ENCODE measurements at places on chromosomes 5 and 9. TPM values are rescaled to one million over a fixed set of nuclear protein-coding genes. Genes with fewer than 3 reads are reported as not detected.
A peak's percentile ranks its signal among the peaks of the same experiment; 100 is the strongest.

FGFR4 gene
- 29.3 TPM for total RNA-seq

ANKRD34B gene
- not detected for total RNA-seq

PCDHB5 gene
- 0.63 TPM for total RNA-seq

PBX3 gene
- total RNA-seq = 38.1 TPM

CENPH gene
- 58.3 TPM for total RNA-seq

ACOT12 gene
- total RNA-seq = not detected

TSSK1B gene
- 0.52 TPM for total RNA-seq

DMRTA1 gene
- 2.4 TPM for total RNA-seq

BRD8 gene
- 60.0 TPM for total RNA-seq

ELOVL7 gene
- not detected for total RNA-seq

DNA sequence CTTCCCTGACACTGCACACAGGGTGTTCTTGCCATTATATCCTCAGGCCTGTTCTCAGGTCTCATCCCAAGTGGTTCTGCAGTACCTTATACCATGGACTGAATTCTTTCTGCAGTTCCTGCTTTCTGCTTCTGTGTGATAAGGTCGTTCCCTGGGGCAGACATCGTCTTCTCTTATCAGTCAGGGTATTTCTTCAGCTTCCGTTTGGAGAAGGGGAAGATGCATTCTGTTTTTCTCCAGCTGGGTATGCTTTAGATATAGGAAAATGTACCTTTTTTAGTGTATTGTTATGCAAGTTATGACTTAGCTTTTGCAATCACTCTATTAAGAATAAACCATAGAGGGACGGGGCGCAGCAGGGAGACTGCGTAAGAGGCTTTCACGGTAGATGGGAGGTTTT lies 31.1 kb downstream of the RALGPS1 start:
- DNase-seq = no peak

DNA sequence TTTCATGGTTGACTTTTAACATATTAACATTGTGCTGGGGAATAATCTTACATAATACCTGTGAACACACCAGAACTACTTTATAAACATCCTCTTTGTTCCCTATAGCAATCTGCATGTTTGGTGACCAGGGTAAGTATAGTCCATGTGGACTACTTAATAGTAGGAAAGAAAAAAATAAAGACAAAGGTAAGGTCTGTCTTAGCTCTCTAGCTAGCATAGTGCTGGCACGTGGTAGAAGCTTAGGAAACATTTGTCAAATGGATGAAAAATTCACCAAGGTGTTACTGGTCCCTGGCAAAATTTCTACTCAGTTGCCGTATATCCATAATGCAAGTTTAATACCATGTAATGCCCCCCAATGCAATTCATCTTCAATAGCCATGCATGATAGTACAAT lies 78.6 kb upstream of the ABCA1 start:
- no peak for DNase-seq

GRCh38 chr5:113204525-113205161 lies 228.0 kb downstream of the DCP2 start:
- DNase-seq = no peak

GRCh38 chr9:7729371-7730163 lies 70.0 kb downstream of the DMAC1 start:
- no peak for DNase-seq

GRCh38 chr5:172777881-172778814 lies 7.2 kb upstream of the DUSP1 start:
- DNase-seq = peak; percentile 86

GRCh38 chr9:5448461-5449435 lies 1.6 kb upstream of the CD274 start:
- no peak for DNase-seq

- no peak for DNase-seq
Measured at GRCh38 chr5:172623313-172623980, 17.6 kb upstream of the NEURL1B start.

GRCh38 chr5:76134003-76134402 lies 50.8 kb downstream of the SV2C start:
- no peak for DNase-seq

DNA sequence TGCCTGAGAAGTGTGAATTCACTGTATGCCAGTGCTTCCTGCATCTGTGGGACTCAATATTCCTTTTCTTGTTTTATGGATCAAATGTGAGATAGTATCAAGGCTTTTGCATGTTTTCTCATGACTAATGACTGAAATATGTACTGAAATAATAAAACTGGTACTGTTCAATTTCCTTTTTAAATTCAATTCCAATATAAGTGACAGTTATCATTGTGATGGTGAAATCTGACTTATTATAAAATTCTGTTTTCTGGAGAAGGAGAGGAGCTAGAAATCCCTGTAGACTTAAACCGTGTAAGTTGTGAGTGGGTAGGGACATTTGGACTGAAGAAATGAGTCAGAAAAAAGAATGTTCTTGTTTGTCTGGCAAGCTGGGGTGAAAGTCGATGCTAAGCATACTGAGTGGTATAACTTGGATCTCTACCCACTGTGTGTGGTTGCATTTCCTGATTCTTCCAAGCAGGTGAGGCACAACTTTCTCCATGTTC lies 245.2 kb downstream of the EFNA5 start:
- peak; percentile 96 for DNase-seq

GRCh38 chr9:116904165-116904564 lies 217.1 kb downstream of the TRIM32 start:
- no peak for DNase-seq

GRCh38 chr5:180990086-180990881 lies 1.6 kb downstream of the BTNL3 start:
- no peak for DNase-seq

- DNase-seq = peak; percentile 97
Measured at GRCh38 chr9:100600521-100601079, 22.7 kb downstream of the CAVIN4 start.

- DNase-seq = no peak
Measured at GRCh38 chr5:421287-421880, 21.6 kb upstream of the EXOC3 start.

- DNase-seq = no peak
Measured at GRCh38 chr9:75053869-75054268, 25.8 kb upstream of the CARNMT1 start.

DNA sequence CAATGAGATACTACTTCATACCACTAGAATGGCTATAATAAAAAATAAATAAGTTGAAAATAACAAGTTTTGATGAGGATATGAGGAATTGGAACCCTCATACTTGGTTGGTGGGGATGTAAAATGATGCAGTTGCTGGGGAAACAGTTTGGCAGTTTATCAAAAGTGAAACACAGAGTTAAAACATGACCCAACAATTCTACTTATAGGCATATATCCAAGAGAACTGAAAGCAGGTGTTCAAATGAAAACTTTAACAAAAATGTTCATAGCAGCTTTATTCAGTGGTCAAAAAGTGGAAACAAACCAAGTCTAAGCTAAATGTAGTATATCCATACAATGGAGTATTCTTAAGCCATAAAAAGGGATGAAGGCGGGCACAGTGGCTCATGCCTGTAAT lies 13.1 kb upstream of the LHFPL2 start:
- no peak for DNase-seq

DNA sequence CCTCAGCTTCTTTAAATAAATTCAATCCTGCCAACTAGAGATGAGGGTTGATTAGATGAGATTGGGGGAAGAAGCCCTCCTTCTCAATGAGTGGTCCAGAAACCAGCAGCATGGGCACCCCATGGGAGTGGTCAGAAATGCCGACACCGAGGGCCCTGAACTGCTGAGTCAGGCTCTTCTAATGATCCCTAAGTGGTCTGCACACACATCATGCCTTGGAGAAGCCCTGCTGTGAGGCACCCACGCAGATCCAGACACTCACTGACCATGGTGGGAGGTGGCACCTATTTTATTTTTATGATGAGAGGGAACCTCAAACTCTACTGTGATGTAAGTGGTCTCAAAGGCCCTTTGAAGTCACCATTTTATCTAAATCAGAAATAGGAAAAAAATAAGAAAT lies 72.3 kb upstream of the BOD1 start:
- no peak for DNase-seq

- no peak for DNase-seq
Measured at GRCh38 chr9:127763918-127764384, 14.5 kb downstream of the SH2D3C start.

DNA sequence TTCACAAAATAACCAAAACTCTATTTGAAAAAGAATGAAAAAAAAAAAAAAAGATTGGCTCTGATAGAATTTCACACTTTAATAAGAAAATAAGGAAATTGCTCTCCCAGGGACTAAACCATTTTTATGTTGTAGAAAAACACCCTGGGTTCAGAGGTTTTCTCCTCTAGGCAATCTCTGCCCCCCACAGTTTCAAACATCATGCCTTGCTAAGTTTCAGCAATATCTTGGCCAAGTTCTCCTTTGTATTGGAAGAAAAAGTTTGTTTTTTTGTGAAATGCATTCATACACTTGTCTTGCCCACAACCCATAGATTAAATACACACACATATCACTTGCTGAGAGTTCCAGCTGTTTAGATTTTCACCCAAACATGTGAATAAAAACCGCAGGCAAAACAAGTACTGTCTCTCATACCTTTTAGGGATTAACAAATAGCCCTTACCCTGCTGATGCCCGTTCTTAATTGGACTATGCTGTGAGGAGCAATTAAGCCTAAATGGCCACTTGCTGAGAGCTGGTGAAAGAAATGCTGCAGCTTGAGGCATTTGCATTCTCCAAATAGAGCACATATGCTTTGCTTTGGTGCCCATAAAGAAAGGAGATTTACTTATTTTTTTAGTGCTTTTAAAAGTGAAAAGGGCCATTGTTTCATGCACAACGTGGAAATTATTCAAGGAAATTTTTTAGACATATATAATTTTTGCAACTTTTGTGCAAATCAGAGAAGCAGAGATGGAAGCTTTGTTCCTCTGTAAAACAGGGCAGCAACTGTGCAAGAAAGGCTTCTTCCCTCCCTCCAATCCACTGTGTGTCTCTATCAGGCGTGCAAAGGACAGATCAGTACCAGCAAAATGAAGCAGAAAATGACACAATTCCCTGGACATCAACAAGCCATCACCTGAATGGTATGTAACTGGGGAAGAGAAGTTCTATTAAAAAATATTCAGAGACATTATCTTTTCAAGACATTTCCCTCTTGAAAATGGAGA lies 262.4 kb upstream of the KIF2A start:
- DNase-seq = no peak
